ENCODE measurements at places on chromosomes 1 and 21. TPM values are rescaled to one million over a fixed set of nuclear protein-coding genes. Genes with fewer than 3 reads are reported as not detected.

TNFSF4 gene
- 3.6 TPM for total RNA-seq

IFNLR1 gene
- total RNA-seq: 4.2 TPM

NBPF26 gene
- total RNA-seq: 8.8 TPM

MYBPH gene
- total RNA-seq: not detected

NBPF20 gene
- 3.0 TPM for total RNA-seq

TIAM1 gene
- total RNA-seq: 8.4 TPM

CADM3 gene
- 7.8 TPM for total RNA-seq

FAM76A gene
- total RNA-seq: 7.9 TPM

FLG2 gene
- not detected for total RNA-seq

CFHR1 gene
- total RNA-seq: not detected

ALPL gene
- total RNA-seq: 66.5 TPM

LCE1A gene
- not detected for total RNA-seq

EMC1 gene
- total RNA-seq: 43.2 TPM

Measured in adrenal gland (tissue), 19 donors.